ENCODE measurements at places on chromosomes 6 and 20.
A peak's percentile ranks its signal among the peaks of the same experiment; 100 is the strongest.

- DNase-seq, result peak; percentile 63
These were observed 687 bp downstream of the SLC35A1 start for GRCh38 chr6:87473419-87473903.

DNA sequence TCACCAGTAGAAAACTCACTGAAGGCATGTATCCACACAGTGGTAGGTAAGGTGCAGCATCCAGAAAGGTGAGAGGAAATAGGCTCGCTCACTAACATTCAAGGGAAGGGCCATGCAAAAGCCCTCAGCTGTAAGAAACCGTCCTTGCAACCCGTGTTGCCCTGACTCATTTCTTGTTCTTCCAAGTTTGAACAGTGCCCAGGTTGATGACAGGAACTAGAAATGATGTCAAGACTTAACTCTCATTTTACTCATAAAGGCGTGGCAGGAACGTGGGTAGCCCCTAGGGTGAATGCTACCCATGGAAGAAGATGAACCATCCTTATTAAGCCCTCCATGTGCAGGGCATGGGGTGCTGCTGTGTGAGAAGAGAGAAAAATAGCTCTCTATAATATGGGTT is 187.6 kb downstream of the CD83 start:
- DNase-seq, result no peak

DNA sequence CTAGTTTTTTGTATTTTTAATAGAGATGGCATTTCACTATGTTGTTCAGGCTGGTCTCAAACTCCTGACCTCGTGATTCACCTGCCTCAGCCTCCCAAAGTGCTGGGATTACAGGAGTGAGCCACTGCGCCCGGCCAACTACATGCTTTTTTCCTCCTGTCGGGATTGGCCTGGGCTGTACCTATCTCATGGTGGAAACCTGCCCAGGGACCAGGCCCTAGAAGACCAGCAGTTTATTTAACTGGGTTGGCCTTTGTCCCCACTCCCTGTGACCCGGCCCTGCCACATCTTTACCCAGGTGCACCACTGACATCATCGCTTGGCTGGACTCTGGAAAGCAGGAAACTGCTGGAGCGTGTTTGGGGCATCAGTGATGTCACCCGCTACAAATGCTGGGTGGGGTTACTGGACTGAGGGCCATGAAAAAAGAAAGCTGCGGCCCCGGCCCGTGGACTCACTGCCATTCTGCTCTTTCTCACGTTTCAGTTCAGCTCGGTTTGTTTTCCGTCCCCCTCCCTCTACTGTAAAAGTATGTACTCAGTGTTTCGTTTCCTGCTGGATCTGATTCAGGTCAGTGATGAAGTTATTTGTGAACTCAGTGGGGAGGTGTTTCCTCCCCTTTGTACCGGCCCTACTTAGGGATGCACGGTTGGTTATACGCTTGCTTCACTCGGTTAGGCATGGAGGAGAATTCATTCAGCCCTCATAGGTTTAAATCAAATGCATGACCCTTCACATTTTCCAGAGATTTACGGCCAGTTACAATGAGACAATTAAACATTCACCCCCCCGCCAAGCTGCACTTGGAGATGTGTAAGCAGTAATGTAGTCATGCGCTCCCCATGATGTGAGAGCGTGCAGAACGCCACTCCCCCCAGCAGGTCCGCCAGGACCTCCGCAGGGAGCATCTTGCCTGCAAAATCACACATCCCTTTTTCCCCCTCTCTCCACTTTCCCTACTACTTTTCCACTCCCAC is 179.3 kb downstream of the MTHFD1L start:
- DNase-seq, result no peak

GRCh38 chr6:20833881-20834515 is 299.7 kb downstream of the CDKAL1 start:
- no peak for DNase-seq

DNA sequence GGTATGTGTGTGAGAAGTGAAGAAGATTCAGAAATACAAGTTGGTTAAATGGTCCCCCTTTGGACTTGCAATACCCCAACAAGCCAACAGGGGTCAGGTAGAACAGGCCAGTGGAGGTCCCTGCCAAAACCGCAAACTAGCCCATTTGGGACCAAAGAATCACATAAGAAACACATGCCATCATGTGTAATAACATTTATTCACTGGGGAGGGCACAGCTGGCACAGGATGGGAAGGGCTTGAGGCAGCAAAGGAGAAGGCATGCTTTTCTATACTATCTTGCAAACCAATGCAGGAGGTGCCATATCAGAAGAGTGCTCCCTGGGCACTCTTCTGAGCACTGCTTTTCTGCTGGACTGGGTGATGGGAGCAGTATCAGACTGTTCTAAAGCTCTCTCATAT is 116.1 kb upstream of the TRAF3IP2 start:
- peak; percentile 62 for DNase-seq

DNA sequence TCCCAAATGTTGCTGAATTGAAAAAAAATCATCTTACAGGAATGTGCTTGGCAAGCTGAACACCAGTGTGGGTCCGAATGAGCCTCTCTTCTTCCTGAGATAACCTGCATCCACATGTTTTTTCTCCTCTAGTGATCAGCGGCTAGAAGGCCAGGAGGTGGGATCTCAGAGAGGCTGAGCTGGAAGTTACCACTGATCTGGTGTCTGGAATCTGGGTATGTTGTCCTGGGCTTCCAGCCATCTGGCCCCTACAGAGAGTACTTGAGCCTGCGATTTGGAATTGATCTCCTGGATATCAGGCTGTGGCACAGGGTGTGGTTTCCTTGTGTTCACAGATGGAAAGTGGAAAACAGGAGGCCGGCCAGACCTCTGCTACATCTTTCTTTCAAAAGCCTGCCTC is 35.9 kb downstream of the SULF2 start:
- no peak for DNase-seq

- no peak for DNase-seq
These were observed 6.5 kb downstream of the IP6K3 start for GRCh38 chr6:33740204-33740608.

DNA sequence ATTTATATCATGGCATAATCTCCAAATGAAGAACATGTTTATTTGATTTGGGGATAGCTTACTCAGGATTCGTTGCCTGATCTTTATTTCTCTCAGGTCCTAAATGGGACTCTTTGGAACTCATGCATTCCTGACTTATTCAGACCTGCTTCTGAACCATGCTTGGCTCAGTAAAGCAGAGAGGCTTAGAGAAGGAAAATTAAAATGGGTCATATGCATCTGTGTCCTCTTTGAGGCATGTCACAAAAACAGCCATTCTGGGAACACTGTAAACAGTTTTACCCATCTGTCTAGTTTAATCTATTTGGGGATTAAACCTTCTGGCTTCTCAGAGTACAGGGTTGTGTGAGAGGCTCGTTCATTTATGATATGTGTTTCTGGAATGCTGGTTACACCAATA is 1017.3 kb downstream of the KIF16B start:
- no peak for DNase-seq

DNA sequence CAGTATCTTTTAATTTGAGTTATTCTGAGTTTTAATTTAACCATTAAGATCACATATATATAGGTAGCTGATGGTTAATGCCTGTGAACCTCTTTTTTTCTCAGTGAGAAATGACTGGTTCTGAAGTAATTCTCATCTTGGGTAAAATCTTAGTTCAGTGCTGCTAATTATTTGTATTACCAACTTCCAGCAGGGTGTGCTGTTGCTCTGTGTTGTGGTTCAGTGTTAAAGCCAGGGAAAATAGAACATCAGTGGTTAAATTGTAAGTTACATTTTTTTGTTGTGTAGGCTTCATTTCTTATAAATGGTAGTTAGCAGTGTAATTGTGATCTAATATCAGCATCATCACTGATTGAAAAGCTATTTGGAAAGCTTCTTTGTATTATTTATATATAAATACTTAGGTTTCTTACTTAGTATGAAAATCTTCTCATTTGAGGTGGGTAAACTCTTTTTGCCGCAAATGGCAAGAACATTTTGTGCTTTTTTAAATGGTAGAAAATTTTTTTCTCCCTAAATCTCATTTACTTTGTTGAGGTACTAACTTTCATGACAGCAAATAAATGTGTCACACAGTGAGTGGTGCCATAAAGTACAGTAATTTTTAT is 43.7 kb downstream of the CDC5L start:
- peak; percentile 77 for DNase-seq

GRCh38 chr6:111409430-111409829 is 73.6 kb downstream of the REV3L start:
- no peak for DNase-seq

GRCh38 chr6:108142240-108142639 is 23.6 kb upstream of the NR2E1 start:
- no peak for DNase-seq

DNA sequence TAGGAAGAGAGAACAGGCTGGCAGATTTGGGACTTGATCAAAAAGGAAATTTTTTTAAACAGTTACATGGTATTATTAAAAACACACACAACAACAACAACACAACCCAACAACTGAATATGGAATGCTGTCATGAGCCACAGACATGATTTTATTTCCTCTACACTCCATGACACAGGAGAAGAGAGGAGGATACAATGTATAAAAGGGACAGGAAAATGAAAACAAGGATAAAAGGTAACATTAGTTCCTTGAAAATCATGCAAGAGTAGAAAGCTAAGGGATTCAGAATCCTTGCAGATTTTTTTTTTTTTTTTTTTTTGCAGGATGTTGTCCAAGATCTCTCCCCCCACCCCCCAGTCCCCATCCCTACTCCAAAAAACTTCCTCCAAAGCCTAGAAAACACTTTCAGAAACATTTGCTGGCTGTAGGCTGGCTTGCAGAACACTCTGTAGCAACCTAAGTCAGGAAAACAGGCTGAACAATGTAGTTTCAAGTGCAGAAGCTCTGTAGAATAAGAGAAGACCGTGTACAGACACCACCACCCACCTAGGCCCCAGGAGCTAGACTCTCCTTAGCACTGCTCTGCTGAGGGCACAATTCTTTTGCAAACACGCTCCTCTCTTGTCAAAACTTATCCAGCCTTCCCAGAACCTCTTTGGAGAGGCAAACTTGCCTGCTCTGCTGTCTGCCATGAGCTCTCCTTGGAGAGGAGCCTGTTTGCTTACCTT is 845 bp downstream of the ZMYND8 start:
- DNase-seq, result peak; percentile 56

- DNase-seq, result peak; percentile 78
These were observed 8.8 kb downstream of the RAET1L start for GRCh38 chr6:150016324-150017185.

DNA sequence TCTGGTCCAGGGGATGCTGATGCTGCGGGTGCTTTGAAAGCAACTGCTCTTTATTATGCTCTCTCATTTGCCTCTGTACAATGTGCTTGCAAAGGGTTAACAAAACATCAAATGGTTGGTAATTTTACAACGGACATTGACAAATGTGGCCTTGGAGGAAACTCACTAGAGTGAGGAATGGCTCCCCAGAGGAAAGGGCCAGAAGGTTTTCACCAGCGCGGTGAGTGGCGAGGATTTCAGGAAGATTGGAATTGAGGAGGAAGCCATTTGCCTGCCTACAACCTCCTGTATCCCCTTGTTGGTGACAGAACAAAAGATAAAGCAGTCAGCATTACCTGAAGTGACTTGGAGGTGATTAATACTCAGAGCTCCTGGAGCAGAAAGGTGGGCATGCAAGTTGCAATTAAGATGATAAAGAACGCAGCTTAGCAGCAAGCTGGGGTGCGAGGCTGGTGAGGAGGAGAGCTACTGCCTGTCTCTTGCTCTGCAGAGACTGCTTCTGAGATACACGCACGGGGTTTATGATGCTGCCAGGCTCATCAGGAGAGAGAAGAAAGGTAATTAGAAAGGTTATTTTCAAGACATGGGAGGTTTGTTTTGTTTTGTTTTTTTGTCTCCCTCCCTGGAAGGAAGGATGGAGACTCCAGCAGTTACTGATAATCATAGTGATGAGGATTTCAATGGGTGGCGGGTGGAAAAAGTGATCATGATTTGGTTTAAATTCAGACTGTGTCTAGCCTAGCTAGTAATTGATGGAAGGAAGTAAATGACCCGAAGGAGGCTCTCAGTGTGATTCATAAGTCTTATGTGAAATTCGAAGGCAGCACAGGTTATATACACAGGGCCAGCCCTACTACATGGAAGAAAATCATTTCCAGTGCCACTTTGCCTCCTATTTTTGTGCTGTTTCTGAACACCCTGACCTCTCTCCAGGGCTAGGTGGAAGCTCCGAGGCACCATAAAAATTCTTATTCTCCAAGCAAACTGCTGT is 141.6 kb upstream of the DTNBP1 start:
- DNase-seq, result no peak

DNA sequence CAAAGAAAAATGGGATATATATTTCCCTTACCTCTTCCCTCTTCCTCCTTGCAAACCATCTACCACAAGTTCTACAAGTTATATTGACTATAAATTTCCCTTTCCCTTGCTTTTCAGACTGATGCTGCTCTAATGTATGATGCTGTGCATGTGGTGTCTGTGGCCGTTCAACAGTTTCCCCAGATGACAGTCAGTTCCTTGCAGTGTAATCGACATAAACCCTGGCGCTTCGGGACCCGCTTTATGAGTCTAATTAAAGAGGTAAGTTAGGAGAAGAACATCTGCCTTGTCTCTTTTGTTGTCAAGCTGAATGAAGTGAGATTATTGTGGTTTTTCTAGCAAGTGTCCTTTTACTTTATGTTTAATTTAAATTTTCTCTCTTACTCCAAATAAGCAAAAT is 406.0 kb downstream of the GRIK2 start:
- no peak for DNase-seq

- DNase-seq, result no peak
These were observed 327.2 kb upstream of the ZFP64 start for GRCh38 chr20:52518735-52519134.

DNA sequence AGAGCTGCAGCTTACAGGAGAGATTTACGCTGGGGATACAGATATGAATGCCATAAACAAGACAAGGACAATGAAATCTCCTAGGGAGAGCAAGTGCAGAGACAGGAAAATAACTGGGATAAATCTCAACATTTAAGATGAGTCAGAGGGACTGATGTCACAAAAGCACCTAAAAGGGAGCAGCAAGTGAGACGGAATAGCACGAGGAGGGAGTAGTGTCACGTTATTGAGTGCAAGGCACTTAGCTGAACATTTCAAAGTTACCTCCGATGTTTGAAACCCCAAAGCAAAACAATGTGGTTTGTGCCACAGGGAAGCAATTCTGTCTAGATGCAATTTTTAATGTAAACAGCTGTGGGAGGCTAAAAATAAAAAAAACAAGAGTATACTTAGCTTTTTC is 1131.7 kb upstream of the EYS start:
- no peak for DNase-seq

- no peak for DNase-seq
These were observed 140.1 kb downstream of the KLHL32 start for GRCh38 chr6:97064578-97064977.

DNA sequence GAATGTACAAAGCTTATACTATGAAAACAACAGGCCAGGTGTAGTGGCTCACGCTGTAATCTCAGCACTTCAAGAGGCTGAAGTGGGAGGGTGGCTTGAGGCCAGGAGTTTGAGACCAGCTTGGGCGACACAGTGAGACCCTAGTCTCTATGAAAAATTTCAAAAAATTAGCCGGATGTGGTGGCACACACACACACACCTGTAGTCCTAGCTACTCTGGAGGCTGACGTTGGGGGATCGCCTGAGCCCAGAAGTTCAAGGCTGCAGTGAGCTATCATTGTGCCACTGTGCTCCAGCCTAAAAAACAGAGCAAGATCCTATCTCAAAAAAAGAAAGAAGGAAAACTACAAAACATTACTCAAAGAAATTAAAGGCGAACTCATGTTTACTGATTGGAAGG is 7.3 kb upstream of the ASF1A start:
- no peak for DNase-seq
